Ovary (tissue), 10 donors: ENCODE measurements at places on chromosomes 1 and 21.

- no peak for DNase-seq
Measured at GRCh38 chr21:44931137-44931500, 8.7 kb upstream of the SLX9 start.

DNA sequence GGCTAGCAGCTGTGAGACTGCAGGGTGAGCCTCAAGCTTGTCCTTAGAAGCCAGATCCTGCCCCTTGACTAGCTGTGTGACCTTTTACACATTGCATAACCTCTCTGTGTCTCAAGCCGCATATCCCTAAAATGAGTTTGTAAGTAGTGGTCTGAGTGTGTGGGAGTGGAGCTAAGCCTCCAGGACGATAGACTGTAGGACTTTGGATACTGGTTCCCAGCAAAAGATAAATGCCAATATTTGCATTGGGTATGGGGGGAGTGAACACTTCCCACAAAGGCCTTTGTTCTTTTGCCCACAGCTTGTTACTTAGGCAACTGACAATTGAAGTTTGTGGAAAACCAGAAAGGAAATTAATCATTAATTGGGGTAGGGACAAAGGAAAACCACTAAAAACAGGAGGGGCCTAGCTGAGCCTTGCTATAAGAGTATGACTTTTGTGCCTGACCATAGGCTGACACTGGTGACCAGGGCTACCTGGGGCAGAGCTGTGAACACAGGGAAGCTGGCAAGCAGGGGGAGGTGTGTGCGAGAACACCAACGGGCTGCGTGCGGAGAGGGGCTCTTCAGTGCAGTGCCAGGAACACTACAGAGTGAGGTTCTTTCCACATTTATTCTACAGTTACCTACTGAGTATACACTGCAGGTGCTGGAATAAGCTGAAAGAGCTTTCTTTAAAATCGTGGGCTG is 102.4 kb upstream of the ETV3 start:
- no peak for DNase-seq

DNA sequence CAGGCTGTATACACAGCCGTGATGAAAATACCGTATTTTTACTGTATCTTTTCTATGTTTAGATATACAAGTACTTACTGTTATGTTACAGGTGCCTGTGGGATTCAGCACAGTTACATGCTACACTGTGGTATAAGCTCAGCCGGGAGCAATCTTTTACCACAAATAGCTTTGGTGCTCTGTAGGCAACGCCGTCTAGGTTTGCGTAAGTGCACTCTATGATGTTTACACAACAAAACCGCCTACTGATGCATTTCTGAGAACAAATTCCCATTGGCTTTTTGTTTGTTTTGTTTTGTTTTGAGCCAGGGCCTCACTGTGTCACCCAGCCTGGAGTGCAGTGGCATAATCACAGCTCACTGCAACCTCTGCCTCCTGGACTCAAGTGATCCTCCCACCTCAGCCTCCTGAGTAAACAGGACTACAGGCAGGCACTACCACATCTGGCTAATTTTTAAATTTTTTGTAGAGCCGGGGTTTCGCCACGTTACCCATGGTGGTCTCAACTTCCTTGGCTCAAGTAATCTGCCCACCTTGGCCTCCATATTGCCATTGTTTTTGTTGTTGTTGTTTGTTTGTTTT is 81.0 kb downstream of the SCCPDH start:
- DNase-seq = no peak

DNA sequence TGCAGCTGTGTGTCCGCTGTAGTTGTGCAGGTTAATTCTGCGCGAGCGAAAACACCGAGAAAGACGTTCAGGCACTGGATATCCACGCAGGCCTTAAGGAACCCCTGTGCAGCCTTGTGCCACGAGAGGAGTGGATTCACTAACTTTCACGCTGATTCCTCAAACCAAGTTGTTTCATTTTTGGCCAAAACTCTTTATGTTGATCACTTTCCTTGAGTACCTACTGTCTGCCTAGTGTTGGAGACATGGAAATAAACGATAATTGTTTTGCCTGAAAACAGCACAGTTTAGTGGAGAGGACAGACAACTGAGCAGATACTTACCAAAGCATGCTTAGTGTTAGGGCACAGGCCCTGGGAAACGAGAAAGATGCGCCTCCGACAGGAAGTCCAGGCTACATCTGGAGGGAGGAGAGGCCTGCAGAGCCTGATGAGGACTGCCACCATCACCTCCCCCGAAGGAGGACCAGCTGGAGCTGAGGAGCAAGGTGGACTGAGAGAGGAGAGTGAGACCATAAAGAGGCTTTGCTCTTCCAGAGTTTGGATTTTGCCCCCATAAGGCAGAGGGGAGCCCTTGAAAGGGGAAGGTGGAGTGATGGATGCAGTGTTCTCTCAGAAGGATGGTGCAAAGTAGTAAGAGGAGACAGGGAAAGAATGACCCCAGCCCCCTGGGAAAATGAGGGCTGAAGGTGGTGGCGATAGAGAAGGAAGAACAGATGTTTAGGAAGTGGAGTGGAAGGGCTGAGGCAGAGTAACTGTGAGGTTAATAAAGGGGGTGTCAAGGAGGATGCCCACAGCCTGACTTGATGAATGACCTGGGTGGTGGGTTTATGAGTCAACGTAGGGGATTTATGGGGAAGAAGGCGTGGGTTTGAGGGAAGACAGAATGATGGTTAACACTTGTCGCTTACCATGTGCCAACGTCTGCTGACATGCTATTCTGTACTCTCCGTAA is 956 bp upstream of the SCAF4 start:
- peak; percentile 27 for DNase-seq

GRCh38 chr1:150545486-150546032 is 3.6 kb upstream of the ADAMTSL4 start:
- DNase-seq = no peak

GRCh38 chr1:188642704-188643103 is 1814.0 kb downstream of the PLA2G4A start:
- no peak for DNase-seq

DNA sequence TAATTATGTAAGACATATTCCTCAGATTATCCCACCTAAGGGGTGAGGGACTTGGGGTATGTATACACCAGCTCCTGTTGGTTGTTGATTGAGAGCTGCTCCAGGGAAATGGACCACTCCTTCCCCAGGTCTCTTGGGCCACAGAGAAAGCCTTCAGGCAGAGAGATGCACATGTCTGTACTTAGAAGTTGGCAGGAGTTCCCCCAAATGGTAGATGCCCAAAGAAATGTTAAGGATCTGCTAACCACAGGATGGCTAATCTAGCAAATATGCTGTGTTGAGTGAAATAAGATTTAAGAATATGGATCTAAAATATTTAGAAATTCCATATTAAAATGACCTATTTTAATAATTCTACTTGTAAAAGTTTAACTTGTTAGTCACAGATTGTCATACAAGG is 100.8 kb upstream of the DNAH14 start:
- DNase-seq = no peak

DNA sequence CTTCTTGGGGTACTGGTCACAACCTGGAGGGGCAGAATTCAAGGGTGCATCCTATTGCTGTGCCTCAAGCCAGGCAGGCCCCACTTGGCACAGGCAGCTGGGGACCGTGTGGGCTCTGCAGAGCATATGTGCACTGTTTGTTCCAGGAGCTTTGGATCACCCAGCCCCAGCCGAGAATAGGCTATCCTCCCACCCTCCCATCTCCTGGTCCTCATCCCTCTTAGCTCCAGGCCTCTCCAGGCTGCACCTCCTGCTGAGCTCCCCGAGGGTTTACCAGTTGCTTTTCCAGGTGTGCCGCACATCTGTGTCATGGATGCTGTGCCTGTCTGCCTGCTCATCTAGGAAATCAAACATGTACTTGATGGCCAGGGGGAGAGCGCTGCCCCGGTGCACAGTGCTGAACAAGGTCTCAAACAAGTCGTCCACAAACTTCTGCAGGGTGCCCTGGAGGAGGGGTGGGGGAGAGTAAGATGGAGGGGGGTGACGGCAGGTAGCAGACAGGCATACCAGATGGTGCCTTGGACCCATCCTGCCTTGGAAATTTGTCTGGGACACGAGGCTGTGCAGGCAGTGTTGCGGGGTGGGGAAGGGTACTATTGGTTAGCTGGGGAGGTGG is 120.5 kb upstream of the CD34 start:
- DNase-seq = no peak

- peak; percentile 48 for DNase-seq
Measured at GRCh38 chr1:168469690-168470089, 74.1 kb downstream of the XCL2 start.

DNA sequence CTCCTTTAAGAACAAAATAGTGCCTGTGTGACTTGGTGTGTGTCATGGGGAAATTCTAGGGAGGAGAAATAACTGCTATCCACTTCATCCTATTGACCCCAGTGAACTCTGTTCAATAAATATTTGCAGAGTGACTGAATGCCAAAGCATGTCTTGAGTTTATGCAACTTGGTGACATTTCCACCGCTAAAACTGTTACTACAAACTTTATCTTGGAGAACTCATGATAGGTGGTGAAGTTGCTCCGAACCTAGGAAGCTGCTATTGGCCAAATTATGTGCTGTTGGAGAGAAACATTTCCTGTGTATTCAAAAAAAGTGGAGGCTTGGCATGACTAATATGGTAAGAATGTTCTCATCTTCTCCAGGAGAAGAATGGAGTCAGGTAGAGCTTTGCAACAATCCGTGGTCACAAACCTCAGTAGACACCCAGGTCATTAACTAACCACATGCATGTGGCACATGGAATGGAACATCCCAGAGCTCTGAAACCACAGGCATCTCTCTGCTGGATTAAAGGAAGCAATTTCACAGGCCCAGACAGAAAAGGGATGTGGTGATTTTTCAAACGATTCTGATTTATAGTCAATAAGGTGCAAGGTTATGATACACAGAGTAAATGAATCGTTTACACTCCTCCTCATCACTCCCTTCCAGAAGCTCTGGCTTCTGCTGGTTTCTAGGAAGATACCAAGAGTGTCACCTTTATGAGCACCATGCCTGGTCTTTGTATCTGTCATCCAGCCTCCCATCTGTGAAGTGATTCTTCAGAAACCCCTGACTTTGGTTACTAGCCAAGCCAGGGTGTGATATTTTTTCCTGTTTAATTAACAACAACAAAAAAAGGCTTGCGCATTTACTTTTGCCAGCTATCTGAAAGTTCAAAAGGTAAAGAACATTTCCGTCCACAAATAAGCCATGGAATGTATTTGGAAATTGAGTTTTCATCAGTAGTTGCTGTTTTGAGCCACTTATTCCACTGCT is 361.1 kb downstream of the TGFB2 start:
- DNase-seq = no peak

GRCh38 chr1:87201768-87202167 is 126.9 kb upstream of the LMO4 start:
- DNase-seq = no peak

- DNase-seq = no peak
Measured at GRCh38 chr1:100279954-100280682, 14.1 kb downstream of the RTCA start.

DNA sequence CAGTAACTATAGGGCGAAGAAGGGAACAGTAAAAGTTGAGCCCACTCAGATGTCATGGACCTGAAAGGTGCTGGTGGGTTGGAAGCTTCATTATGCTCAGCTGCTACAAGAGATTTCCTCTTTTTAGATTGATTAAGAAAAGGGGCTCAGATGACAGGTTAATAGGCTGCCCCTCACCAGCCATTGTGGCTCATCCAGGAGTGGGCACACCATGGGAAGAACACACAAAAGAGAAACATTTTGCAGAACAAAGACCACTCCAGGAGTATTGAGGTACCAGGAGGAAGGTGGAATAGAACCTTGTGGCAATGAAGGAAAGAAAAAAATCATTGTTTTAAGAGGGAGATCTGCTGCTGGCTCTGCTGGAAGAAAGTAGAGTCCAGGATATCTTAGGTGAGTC is 205.5 kb downstream of the RYR2 start:
- DNase-seq = no peak

DNA sequence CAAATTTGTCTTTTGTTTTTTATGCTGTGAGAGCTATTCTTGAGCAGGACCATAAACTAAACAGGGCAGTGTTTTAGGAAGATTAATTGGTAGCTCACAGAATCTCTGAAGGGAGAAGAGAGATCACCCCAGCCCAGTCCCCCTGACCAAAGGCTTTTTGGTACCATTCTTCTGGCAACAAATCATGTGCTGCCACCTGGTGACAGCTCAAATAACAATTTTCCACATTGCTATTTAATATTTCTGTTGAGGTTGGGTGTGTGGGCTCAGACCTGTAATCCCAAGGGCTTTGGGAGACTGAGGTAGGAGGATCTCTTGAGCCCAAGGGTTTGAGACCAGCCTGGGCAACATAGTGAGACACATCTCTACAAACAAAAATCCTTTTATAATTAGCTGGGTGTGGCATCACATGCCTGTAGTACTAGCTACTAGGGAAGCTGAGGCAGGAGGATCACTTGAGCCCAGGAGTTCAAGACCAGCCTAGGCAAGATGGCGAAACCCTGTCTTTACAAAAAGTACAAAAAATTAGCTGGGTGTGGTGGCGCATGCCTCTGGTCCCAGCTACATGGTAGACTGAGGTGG is 2.2 kb upstream of the TESK2 start:
- no peak for DNase-seq

DNA sequence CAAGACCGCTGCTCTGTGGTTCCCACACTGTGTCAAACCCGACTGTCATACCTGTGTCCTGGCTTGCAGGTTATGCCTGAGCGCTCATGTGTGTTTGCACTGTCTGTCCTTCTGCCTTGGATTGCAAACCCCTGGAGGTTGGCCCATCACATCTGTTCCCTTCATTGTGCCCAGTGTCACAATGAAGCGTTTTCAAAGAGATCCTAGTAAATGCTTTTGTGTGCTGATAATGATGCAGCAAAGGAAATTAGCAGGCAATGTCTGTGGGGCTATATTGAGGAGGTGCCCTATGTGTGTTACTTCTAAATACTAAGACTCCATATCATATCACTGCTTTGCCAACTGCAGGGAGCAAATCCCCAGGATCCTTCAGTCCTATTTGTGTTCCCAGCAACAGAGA is 424.4 kb upstream of the NFIA start:
- no peak for DNase-seq

GRCh38 chr1:184813528-184814089 is 59.0 kb upstream of the EDEM3 start:
- DNase-seq = no peak

GRCh38 chr1:154962156-154962749 is 671 bp upstream of the PYGO2 start:
- no peak for DNase-seq

- DNase-seq = peak; percentile 3
Measured at GRCh38 chr1:25657883-25658760, 41.5 kb downstream of the MAN1C1 start.

- DNase-seq = no peak
Measured at GRCh38 chr1:100767176-100767890, 47.8 kb downstream of the VCAM1 start.

GRCh38 chr1:116891396-116892079 is 18.2 kb upstream of the PTGFRN start:
- no peak for DNase-seq

DNA sequence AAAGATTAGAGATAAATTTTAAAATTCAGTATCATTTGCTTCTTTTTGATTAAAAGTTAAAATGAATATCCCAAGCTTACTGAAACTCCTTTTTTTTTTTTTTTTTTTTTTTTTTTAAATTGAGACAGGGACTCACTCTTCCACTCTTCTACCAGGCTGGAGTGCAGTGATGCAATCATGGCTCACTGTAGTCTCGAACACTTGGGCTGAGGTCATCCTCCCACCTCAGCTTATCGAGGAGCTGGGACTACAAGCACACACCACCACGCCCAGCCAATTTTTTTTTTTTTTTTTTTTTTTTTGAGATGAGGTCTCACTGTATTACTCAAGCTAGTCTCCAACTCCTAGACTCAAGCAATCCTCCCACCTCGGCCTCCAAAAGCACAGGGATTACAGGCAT is 92.1 kb upstream of the RGS18 start:
- DNase-seq = no peak

- DNase-seq = no peak
Measured at GRCh38 chr1:240562111-240562590, 49.8 kb downstream of the GREM2 start.
